Astrocyte of the cerebellum (primary cell): ENCODE measurements at places on chromosomes 2 and 18.
A peak's percentile ranks its signal among the peaks of the same experiment; 100 is the strongest.

GRCh38 chr2:46097714-46098480, 199.3 kb upstream of the EPAS1 start:
- DNase-seq = peak; percentile 99

DNA sequence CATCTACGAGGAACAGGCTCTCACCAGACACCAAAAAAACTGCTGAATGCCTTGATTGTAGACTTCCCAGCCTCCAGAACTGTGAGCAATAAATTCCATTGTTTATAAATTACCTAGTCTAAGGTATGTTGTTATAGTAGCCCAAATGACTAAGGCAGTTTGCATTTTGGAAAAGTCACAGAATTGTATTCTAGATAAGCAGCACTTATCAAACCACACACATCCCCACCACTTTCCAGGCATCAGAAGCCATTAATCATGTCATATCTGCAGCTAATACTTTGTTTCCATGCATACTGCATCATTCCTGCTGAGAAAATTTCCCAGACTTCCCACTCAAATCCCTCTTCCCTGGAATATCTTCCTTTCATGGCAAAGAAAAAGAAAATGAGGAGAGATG, 187.2 kb downstream of the INO80D start:
- no peak for DNase-seq

- DNase-seq = no peak
These were observed 40.3 kb downstream of the SOWAHC start for GRCh38 chr2:109654326-109655050.

DNA sequence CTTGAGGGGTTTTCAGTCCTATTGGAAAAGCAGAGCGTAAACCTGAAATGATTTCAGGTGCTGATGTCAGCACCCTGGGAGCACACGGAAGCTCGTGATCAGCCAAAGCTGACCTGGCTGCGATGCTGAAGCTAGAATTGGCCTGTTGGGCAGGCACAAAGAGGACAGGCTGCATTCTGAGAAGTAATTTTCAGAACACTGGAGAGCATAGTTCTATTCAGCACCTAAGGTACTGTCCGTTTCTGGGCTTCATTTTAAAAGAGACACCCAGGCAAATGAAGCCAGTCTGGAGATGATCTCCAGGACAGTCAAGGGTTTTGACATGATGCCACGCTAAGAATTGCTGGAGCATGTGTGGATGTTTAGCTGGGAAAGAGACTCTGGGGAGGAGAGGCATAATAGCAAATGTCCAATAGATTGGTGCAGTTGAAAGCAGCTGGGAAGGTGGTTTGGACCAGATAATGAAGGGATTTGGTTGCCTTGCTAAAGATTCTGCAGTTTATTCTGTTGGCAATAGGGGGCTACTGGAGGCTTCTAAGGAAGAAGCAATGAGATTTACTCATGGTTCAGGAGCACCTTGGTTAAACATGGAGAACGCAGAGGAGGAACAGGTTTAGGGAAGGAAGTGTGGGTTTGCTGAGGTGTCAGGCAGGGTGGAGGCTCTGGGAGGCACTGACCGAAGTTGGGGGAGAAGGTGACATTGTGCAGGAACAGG, 86.6 kb downstream of the ACOXL start:
- no peak for DNase-seq

GRCh38 chr2:238875101-238875470, 27.2 kb downstream of the TWIST2 start:
- no peak for DNase-seq

DNA sequence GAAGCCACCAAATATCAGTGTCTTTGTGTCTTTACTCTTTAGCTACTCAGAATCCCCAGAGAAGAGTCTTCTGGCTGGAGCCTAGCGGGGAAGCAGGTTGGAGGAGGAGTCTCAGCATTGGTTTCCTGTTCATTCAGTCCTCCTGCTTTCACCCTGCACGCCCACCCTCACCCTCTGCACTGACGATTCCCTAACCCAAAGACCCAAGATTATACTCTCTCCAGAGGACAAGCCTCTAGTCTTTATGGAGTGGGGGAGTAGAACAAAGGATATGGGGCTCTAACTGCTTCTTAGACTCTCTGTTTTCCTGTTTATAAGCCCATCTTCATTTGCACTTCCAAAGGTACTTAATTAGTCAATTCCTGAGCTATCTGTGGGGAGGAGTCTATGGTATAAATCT, 338.8 kb downstream of the AGPS start:
- DNase-seq = no peak

DNA sequence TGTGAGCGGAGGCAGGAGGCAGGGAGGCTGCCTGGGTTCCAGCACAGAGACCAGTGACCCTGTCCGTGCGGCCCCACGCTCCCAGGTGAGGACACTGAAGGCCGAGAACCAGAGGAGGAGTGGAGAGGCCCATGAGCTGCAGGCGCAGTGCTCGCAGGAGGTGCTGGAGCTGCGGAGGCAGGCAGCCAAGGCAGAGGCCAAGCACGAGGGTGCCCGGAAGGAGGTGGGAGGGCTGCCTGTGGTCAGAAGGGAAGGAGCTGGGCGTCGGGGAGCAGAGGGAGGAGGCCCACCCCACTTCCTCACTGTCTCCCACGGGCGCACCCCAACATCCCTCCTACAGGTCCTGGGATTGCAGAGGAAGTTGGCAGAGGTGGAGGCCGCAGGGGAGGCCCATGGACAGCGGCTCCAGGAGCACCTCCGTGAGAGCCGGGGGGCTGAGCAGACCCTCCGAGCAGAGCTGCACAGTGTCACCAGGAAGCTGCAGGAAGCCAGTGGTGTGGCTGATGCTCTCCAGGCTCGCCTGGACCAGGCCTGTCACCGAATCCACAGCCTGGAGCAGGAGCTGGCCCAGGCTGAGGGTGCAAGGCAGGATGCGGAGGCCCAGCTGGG, 33.0 kb upstream of the SNED1 start:
- DNase-seq = no peak

- no peak for DNase-seq
These were observed 15.9 kb downstream of the GATA6 start for GRCh38 chr18:22185273-22185672.

DNA sequence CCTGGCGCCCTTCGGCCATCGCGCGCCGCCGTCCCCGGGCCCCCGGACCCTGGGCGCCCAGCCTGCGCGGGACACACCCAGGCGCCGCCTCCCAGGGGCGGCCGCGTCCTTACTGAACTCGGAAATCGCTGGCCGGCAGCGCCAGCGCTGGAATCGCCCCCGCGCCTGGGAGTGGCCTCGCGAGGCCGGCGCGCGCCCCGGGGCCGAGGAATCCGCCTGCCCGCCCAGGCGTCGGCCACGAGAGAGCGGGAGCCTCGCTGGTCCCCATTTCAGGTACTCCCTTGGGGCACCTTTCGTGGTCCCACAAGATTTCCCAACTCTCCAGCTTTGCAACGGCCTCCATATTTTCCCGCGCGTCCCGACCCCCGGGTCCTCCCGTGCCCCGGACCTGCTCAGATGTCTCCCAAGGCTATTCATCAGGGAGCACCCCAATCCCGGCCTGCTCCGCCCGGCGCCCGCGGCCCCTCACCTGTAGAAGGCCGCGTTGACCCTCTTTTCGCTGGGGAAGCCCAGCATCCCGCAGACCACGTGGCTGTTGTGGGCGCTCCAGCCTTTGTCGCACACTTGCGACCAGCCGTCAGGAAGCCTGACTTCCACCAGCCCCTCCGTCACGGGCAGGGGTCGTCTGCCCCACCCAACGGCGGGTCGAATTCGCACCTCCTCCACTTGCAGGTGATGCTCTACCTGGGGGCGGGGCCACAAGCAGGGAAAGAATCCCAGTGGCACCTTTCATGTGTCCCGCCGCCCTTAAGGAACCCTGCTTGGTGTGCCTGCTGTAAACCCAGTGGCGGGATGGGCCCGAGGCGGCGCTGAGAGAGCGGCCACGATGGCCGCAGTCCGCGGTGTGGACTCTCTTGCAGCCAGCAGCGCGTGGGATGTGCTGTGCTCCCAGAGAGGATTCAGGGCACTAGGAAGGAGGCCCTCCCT, 4.6 kb downstream of the LOXL3 start:
- DNase-seq = no peak

DNA sequence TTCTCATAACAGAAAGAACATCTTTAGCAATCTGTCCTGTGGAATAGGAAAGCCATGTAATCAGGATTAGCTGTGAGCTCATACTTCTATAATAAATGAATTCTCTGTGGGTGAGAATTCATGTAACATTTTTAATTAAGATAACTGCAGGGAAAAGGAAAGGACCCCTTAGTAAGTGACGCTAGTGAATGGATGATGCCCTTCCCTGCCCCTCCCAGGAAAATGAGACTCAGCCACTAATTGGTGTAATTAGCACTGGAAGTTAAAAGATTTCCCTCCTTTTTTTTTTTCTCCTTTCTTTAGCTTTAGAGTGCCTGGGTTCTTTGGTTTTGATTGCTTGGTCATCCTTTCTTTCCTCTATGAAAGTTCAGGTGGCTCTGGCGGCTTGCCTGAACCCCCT, 90.3 kb downstream of the VWA3B start:
- DNase-seq = no peak

- no peak for DNase-seq
These were observed 62.2 kb upstream of the IGFBP5 start for GRCh38 chr2:216757532-216757931.

- no peak for DNase-seq
These were observed 833 bp downstream of the EPB41L5 start for GRCh38 chr2:120013597-120014223.

GRCh38 chr2:69436596-69436937, 668 bp downstream of the NFU1 start:
- DNase-seq = no peak

GRCh38 chr2:84636080-84636971, 120.0 kb downstream of the DNAH6 start:
- DNase-seq = no peak

GRCh38 chr2:43068631-43069517, 157.5 kb downstream of the ZFP36L2 start:
- DNase-seq = no peak

- DNase-seq = no peak
These were observed 105.0 kb downstream of the PRKRA start for GRCh38 chr2:178345951-178346350.

- DNase-seq = no peak
These were observed 850.8 kb downstream of the LRP1B start for GRCh38 chr2:141280037-141280436.

DNA sequence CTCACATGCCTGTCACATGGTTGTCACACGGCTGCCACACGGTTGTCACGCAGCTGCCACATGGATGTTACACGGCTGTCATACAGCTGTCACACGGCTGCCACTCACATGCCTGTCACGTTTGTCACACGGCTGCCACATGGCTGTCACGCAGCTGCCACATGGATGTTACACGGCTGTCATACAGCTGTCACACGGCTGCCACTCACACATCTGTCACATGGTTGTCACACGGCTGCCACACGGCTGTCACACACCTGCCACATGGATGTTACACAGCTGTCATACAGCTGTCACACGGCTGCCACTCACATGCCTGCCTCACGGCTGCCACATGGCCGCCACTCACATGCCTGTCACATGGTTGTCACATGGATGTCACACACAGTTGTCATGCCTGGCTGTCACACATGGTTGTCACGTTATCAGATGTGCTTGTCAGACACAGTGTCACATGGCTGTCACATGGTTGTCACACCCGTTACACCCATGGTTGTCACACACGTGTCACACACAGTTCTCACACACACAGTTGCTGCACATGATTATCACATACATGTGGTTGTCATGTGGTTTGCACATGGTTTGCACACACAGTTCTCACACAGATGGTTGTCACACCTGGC, 19.4 kb downstream of the KCNG2 start:
- no peak for DNase-seq

DNA sequence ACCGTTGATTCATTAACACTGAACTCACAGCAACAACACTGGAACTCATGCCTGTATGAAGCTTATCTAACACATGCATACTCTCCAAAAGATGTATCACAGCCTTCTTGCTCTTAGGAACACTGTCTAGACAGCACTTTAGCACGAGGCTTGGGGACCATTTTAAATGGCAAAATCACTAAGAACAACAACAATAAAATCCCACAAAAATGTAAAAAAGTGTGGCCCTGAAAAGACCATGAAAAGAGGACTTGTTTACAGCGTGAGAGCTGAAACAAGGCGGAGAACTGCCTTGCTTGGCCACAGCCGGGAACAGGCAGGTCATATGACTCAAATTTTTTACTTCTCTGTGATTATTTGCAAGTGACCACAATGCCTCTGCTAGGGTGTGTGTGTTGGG, 48.1 kb downstream of the CHN1 start:
- no peak for DNase-seq

DNA sequence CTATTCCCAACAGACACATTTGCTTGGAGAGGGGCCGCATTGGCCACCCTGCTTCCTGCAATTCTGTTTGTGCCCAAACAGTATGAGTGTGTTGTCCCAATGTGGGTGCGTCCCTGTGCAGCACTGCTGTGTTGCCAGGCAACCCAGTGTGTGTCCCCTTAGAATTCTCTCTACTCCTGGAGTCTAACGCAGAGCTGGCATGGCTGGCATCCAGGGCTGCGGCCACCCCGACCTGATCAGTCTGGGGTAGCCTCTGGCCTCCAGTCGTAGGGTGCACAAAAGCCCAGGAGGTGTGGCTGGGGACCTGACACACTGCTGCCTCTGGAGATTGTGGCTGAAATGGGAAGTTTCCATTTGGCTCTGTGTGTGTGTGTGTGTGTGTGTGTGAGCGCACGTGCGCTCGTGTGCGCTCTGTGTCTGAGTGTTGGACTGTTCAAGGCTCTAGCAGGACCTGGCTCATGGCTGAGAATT, 48.0 kb downstream of the TEX44 start:
- DNase-seq = no peak
